ENCODE measurements at places on chromosomes 7 and 10.

DNA sequence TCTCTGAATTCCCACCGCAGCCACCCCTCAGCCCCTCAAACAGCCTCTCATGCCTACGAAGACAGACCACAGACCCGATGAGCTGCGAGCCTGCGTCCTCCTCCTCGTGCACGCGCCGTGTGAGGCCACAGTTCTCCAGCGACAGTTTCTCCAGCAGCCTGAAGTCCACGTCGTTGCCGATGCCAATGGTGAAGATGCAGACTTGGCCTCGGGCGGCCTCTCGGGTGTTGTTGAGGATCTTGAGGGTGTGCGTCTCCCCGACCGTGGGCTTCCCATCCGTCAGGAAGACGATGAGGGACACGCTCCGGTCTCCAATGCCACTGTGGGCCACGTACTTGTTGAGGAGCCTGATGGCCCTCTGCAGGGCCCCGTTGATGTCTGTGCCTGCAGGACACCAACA is 87.1 kb downstream of the ITIH5 start:
- no peak for DNase-seq

DNA sequence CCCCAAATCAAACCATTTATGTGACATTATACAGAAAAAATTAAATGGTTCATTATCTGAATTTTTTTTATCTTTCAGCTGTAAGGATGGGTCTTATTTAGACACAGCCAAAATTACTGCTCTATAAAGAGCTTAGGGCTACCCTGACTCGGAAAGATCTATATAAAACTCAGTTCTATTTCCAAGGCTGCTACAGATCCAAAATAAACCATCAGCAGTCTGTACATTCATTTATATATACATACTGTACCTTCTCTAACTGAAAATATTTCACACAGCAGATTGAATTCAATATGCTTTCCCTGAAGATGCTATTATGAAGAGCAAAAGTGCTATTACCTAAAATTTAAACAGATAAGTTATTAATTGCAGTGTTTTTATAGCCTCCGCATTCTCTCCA is 287.7 kb upstream of the MYO3A start:
- DNase-seq, result no peak

DNA sequence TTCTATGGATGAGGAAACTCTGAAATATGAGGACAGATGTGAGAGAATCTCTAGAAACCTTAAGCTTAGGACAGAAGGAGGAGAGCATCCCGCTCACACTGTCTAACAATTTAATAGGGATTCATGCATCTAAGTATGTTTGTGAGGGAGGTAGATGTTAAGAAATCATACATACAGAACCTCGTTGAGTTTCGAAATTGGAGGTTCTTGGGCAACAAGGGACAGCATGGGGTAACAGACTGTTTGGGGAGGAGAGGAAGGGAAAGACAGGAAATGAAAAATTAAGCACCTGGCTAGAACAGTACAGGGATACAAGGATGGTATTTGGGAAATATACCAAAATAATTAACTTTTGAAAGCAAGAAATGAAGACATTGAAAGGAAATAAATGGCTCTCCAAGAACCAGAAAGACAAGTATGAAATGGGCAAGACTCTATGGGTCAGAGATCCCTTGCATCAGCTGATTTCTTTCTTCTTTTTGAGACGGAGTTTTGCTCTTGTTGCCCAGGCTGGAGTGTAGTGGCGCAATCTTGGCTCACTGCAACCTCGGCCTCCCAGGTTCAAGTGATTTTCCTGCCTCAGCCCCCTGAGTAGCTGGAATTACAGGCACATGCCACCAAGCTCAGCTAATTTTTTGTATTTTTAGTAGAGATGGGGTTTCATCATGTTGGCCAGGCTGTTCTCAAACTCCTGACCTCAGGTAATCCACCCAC is 207.9 kb downstream of the CTNNA3 start:
- no peak for DNase-seq

DNA sequence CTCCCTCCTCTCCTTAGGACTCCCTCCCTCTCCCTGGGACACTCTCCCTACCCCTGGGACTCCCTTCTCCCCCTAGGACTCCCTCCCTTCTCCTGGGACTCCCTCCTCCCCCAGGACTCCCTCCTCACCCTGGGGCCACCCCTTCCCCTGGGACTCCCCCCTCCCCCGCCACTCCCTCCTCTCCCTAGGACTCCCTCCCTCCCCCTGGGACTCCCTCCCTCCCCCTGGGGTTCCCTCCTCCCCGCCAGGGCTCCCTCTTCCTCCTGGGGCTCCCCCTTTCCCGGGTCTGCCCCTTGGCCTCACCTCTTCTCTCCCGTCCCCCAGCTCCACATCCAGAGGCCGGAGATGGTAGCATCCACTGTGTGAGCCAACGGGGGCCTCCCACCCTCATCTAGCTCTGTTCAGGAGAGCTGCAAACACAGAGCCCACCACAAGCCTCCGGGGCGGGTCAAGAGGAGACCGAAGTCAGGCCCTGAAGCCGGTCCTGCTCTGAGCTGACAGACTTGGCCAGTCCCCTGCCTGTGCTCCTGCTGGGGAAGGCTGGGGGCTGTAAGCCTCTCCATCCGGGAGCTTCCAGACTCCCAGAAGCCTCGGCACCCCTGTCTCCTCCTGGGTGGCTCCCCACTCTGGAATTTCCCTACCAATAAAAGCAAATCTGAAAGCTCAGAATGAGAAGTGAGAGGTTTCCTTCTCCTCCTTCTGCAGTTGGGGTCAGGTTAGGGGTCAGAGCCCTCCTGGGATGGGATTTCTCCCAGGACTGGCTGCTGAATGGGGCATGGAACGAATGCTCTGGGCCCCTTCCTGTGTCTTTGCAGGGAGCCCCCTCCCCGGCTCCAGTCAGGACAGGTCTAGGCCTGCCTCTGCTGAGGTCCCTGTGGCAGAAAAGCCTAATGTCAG is 1.4 kb upstream of the MUC17 start:
- DNase-seq, result peak; percentile 21

DNA sequence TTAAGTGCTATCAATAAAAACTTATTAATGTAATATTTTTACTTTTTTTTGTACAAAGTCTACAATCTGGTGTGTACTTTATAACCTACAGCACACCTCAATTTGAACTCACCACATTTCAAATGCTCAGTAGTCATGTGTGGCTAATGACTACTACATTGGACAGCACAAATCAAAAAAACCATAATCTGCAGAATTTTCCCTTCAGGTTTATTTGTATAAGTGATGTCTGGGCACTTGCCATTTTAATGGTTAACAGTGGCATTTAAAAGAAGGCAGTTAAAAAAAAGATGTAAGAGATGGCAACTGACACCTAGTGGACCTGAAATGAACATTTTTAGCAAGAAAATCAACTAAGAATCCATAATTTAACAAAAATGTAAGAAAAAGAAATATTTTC is 124.6 kb upstream of the NRBF2 start:
- DNase-seq, result no peak

DNA sequence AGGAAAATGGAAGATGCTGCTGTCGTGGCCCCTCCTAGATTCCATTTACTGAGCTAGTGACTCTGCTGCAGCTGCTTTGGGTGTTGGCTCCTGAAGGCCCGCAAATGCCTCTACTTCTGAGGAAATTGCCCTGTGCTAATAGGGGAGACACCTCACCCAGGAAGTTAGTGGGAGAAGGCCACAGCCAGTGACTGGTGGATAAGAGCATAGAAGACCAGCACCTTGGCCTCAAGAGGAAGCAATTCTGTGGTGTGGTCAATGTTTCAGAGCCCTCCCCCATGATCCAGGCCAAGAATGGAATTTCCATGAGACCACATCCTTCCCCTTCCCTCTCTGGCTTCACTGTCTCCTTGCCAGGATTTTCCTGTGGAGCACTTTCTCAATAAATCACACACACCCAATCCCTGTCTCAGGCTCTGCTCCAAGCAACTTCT is 25.0 kb upstream of the FZD1 start:
- DNase-seq, result peak; percentile 39

DNA sequence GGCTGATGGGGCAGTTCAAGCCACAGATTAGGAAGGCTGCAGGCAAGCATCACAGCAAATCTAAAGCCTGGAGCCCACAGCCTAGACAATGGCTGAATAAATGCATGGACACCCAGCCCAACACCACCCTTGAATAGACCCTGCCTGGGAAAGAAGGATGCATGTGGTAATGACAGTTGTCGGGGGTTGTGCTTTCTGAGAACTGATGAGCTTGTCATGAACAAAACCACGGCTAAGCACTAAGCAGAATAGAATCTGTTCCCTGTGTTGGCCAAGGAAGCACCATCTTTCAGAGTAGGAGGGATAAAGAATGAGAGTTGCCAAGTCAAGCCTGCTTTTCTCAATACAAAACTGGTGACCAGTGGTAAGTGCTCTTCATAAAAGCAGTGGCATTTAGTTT is 66.1 kb upstream of the JCAD start:
- no peak for DNase-seq

GRCh38 chr7:41873741-41874140 is 170.9 kb upstream of the INHBA start:
- no peak for DNase-seq

- DNase-seq, result peak; percentile 24
Measured at GRCh38 chr10:17872191-17873091, 63.3 kb downstream of the MRC1 start.

GRCh38 chr7:149877890-149878522 is 4.2 kb downstream of the ATP6V0E2 start:
- no peak for DNase-seq

DNA sequence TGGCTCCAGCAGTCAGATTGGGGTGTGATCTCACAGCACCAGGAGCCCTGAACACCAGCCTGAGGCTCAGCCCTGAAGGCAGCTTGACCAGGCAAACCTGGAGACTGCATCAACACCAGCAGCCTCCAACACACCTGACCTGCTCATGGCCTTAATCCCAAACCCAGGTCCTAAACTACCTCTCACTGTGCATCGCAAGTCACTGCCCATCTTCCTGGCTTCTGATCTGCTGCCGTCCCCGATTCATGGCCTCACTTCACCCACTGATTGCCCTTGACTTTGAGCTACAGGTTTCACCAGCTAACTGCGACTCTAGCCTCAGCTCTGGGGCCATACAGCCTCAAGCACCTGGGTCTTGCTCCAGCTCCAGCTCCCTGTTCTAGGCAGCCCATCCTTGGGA is 49.1 kb downstream of the PARP12 start:
- DNase-seq, result no peak

Measured in small intestine (tissue), 16 donors.